ENCODE measurements at places on chromosomes 7 and 10. TPM values are rescaled to one million over a fixed set of nuclear protein-coding genes. Genes with fewer than 3 reads are reported as not detected.

GPR26 gene
- total RNA-seq: not detected

MICU1 gene
- total RNA-seq: 42.5 TPM

SLC26A4 gene
- total RNA-seq: 1.1 TPM

GRCh38 chr10:110828525-110828924 lies 43.2 kb upstream of the PDCD4 start:
- DNase-seq: no peak

DNA sequence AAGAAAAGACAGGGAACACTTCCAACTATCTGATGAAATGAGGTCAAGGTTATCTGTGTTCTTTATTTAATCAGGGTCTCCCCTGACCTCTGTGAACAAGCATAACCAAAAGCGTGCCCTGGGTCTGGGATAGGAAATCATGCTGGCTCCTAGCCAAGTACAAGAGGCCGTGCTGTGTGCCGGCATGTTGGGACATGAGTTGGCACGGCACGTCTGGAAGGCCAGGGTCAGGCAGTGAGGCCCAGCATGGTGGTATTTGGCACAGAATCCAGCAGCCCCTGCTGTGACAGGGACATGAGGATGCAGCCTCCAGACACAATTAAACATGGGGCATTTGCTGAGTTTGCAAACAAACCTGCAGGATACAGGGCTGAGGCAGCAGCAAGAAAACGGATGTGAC lies 320.4 kb downstream of the PLXNA4 start:
- DNase-seq: no peak

GRCh38 chr10:36182179-36182566 lies 540.1 kb upstream of the FZD8 start:
- DNase-seq: no peak

GRCh38 chr7:10720042-10720441 lies 253.6 kb upstream of the PHF14 start:
- no peak for DNase-seq

CALCR gene
- total RNA-seq: 0.49 TPM

SPDYE2B gene
- total RNA-seq: not detected

DNA sequence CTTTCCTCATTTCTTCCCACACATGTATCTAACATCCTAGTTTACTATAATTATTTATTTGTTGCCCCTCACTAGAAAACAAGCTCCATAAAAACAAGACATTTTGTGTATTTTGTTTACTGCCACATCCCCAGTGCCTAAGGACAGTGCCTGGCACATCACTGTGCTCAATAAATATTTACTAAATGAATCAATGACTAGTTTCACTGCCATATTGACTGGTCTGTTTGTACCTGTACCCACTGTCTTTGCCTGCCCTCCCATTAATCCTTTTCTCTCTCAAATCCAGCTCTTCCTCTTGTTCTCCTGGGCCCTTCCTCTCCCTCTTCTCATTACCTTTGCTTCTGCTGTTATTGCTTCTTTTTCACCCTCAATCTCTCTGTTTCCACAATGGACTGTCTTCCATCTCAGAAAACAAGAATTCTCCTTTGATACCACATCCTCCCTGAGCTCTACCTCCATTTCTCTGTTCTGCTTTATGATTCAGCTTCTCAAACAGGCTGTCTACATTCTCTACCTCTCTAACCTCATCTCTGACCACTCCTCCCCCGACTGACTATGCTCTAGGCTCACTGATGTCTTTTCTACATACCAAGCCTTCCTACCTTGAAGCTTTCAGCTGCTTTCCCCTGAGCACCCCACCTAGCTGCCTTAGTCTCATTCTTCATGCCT lies 8.3 kb upstream of the FAM133B start:
- no peak for DNase-seq

- DNase-seq: no peak
These were observed 99.3 kb upstream of the THSD7A start for GRCh38 chr7:11931307-11931706.

- peak; percentile 34 for DNase-seq
These were observed 29.0 kb downstream of the KIAA1217 start for GRCh38 chr10:24237801-24238395.

OR2A42 gene
- total RNA-seq: 0.10 TPM

- DNase-seq: no peak
These were observed 268.4 kb downstream of the GLRX3 start for GRCh38 chr10:130404476-130405055.

DNA sequence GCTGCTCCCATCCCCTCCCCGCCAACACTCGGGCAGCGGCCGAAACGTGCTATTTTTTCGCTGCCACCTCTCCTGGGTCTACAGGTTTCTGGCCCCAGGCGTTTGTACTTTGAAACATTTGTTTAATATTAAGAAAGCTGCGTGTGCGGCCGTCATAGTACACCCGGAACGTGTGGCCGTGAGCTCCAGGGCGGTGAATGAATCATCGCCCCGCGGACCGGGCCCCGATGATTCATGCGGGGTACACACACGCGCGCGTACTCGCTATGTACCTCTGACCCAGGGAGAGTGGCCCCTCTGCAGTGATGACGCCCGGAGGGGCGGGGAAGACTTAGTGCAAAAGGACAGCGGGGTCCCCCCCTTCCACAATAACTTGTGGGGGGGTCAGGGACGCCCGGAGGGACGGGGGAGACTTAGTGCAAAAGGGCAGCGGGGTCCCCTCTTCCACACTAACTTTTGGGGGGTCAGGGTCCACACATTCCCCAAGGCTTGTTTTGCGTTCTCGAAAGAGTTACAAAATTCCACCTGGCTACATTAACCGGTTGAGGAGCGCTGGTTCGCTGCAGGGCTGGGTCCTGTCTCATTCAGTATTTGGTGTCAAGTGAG lies 56.5 kb upstream of the PCGF5 start:
- DNase-seq: no peak

- no peak for DNase-seq
These were observed 81.6 kb downstream of the CRTAC1 start for GRCh38 chr10:97948822-97949221.

DNA sequence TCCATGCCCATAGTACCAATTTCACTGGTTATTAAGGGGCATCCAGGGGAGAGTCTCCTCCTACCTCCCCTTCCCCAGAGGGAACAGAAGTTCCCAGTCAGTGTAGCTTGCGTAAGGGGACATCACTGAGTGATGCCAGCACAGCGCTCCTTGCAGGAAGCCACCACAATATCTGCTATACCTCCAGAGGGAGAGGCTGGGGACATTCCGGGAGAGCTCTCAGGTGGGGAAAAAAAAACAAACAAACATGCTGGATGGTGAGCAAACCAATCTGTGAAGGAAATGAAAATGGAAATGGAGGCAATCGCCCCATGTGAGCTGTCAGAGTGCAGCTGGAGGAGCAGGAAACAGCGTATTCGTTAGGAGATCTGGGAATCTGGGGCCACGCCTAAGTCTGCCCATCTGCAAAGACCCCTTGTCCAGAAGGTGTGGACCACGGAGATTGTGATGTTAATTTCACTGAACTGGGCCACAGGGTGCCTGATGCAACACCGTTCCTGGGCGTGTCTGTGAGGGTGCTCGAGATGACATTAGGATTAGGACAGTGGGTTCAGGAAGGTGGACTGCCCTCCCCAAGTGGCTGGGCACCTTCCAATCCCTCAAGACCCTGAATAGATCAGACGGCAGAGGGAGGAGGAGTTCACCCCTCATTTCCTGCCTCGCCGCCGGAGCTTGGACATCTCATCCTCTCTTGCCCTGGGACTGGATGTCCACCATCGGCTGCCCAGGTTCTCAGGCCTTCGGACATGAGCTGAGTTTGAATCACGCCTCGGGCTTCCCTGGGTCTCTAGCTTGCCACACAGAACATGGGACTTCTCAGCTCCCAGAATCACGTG lies 30.5 kb downstream of the GNA12 start:
- no peak for DNase-seq

CDHR1 gene
- total RNA-seq: 1.7 TPM

- no peak for DNase-seq
These were observed 17.3 kb downstream of the MLXIPL start for GRCh38 chr7:73606801-73607691.

GRCh38 chr10:45282061-45282460 lies 33.3 kb downstream of the OR13A1 start:
- no peak for DNase-seq

DNA sequence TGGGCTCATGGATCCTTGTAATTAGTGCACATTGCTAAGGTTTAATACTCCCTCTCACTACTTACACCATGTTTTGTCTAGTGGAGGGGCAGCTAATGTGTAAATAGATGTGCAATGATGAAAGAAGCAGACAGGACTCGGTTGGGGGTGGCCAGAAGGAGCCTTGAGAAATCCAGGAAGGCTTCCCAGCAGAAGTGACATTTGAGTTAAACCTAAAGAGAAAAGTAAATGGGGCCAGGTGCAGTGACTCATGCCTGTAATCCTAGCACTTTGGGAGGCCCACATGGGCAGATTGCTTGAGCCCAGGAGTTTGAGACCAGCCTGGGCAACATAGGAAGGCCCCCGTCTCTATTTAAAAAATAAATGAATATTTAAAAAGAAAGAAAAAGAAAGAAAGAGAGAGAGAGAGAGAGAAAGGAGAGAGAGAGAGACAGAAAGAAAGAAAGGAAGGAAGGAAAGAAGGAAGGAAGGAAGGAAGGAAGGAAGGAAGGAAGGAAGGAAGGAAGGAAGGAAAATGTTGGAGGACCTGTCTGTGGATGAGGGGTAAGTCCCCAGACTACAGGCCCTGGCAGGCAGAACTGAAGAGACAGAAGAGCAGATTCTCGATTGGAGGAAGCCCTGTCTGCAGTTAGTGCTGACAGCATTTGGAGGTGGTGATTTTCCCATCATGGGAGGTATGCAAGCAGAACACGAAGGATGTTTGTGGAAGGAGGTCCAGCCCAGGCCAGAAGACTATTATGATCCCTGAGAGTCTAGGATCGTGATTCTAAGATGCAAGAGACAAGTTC lies 3.6 kb downstream of the ELN start:
- DNase-seq: no peak

- no peak for DNase-seq
These were observed 727.8 kb downstream of the TYW1 start for GRCh38 chr7:67724435-67724834.

MYH16 gene
- total RNA-seq: not detected

DNA sequence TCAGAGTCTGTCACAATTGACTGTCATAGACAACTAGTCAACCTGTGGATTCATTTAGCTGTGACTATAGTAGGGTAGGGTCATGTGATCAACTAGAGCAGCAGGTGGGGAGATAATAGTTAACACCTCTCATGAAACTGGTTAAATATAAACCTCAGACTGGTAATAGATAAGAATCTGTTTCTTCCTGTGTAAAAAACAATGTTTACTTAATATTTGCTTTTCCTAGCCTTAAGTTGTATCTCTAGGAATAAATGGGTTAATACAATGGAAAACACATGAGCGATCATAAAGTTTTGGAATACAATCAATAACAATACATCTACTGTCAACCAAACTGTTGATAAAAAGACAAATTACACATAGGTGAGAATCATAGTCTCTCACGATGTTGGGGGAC lies 43.4 kb upstream of the ITGB8 start:
- no peak for DNase-seq

AGBL3 gene
- total RNA-seq: 2.0 TPM

PRKCQ gene
- 2.7 TPM for total RNA-seq

GRCh38 chr7:5214236-5214635 lies 24.2 kb downstream of the WIPI2 start:
- DNase-seq: no peak

MOGAT3 gene
- total RNA-seq: not detected

KLLN gene
- 0.59 TPM for total RNA-seq

GRCh38 chr7:69719717-69720116 lies 121.4 kb downstream of the AUTS2 start:
- no peak for DNase-seq

KNDC1 gene
- total RNA-seq: 1.1 TPM

CLRN3 gene
- 0.39 TPM for total RNA-seq

SPDYE1 gene
- 0.10 TPM for total RNA-seq

DNA sequence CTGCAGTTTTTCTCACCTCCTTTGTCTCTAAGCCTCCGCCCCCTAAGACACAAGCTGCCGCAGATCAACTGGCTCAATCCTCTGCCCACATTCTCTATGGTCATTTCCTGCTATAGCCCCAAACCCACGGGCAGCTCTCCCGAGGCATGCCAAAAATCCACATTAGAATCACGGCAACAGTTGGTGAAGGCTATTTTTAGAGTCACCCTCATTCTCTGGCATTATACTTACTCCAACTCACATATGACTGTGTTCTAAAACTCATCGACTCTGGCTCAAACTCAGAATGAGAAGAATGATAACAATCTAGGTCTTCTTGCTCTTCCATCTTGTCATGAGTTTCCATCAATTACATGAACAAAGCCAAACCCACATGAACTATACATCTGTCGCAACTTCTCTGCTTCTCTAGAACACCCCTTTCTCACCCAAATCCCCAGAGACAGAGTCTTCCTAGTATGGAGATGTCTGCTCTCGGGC lies 10.9 kb upstream of the KIAA1549 start:
- DNase-seq: no peak

GRCh38 chr7:135247746-135248471 lies 14.3 kb downstream of the STRA8 start:
- no peak for DNase-seq

- no peak for DNase-seq
These were observed 26.3 kb downstream of the GUSB start for GRCh38 chr7:65955718-65956117.

- peak; percentile 18 for DNase-seq
These were observed 8.1 kb downstream of the TASOR2 start for GRCh38 chr10:5692461-5693358.
